ENCODE measurements at places on chromosomes 2 and 18.

GRCh38 chr2:2703172-2703571, 372.1 kb upstream of the MYT1L start:
- no peak for DNase-seq

GRCh38 chr2:86807468-86808275, 17.0 kb upstream of the CD8A start:
- no peak for DNase-seq

- DNase-seq: no peak
Observed at GRCh38 chr2:206040525-206040924, 45.4 kb downstream of the INO80D start.

DNA sequence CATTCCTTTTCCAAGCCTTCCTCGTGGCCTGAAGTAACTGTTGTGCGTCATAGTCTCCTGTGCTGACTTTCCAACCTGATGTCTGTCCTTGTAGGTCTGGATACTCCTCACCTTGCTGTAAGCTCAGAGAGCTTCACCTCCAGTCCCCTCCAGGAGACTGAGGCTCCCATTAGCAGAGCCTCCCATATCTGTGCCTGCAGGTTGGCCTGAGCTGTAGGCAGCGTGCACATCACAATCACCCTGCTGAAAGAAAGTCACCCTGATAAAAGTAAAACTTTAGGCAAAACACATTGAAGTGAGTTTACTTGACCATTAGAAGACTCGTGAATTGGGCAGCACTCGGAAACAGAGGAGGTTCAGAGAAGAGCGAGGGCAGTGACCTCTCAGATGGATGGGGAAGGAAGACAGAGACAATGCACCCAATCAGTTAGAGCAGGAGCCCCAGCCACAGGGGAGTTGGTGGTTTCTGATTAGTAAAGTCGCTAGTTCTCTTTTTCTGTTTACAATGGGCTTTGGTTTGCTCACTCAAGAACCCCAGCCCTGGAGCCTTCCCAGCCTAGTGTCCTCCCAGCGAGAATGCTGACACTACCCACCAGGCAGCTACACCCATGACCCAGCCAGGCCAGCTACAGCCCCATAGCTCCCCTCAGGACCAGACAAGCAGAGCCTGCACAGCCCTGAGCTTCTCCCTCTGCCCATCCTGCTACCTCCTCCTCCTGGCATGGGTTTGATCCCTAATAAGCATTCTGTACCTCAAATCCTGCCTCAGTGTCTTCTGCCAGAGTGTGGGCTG, 12.1 kb upstream of the TPO start:
- DNase-seq: no peak

DNA sequence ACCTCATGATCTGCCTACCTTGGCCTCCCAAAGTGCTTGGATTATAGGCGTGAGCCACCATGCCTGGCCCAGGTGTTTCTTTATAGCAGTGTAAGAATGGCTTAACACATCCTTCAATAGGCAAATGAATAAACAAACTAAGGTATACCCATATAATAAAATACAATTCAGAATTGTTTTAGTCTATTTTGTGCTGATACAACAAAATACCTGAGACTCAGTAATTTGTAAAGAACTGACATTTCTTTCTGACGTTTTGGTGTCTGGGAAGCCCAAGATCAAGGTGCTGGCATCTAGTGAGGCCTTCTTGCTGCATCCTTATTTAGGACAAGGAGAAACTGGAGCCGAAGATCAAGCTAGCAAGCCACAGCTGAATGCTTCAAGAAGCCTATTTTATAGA, 1372.1 kb upstream of the DDX18 start:
- no peak for DNase-seq

Data from stromal cell of bone marrow (primary cell).